ENCODE measurements at places on chromosomes 5 and 9.
A peak's percentile ranks its signal among the peaks of the same experiment; 100 is the strongest.

DNA sequence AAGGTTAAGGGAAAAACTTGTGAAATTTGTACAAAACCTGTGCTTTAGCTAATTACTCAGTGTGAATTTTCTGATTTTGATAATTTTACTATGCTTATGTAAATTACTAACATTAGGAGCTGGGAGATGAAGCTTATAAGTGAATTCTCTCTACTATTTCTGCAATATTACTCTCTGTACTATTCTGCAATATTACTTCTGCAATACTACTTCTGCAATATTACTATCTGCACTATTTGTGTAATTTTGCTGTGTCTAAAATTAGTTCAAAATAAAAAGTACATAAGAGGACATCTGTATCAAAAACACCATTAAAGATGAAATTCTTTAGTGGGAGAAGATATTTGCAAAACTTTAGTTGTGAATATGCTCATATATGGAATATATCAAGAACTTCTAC is 62.9 kb downstream of the C9 start:
- no peak for DNase-seq

- no peak for DNase-seq
These were observed 55.1 kb upstream of the LVRN start for GRCh38 chr5:115907177-115907576.

GRCh38 chr9:115992834-115993233 is 160.8 kb upstream of the PAPPA start:
- no peak for DNase-seq

DNA sequence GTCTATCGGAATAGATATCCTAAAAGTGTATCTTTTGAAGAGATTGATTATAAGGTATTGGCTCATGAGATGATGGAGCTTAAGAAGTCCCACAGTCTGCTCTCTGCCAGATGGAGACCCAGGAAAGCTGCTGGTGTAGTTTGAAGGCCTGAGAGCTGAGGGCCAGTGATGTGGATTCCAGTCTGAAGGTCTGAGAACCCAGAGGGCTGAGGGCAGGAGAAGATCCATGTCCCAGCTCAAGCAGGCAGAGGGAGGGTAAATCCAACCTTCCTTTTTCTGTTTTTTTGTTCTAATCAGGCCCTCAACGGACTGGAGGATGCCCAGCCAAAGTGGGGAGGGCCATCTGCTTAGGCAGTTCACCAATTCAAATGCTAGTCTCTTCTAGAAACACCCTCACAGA is 11.0 kb upstream of the ABL1 start:
- DNase-seq, result no peak

DNA sequence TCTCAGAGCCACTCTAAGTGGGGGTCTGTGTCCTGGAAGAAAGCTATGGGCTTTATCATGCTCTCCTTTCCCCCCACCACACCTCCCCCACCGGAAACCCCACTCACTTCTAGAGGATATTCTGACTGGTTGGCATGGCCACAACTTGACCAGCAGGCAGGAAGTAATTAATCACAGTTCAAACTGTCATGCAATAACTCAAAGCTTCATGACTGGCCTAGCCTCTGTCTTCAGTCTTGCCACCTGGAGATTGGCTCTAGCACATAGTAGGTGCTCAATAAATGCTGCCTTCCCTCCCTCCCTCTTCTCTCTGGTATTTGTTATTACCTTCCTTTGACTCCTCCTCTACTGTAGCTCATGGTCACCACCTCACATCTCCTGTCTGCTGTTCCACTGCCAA is 124.7 kb downstream of the GABBR2 start:
- no peak for DNase-seq

DNA sequence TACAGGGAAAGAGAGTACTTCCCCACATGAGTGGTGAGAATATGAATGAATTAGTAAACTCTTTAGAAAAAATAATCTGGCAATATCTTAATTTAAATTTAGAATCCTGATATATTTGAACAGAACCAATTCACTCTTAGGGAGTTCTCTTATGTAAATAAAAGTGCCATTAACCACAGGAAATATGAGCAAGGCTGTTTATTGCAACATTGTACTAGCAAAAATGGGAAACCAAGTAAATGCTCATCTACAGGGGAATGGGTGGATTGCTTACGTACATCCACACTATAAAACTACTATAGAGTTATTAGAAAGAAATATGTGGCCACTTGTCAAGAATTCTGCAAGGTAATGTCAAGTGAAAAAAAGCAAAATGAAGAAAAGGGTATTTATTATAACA is 274.5 kb downstream of the TLE1 start:
- no peak for DNase-seq

DNA sequence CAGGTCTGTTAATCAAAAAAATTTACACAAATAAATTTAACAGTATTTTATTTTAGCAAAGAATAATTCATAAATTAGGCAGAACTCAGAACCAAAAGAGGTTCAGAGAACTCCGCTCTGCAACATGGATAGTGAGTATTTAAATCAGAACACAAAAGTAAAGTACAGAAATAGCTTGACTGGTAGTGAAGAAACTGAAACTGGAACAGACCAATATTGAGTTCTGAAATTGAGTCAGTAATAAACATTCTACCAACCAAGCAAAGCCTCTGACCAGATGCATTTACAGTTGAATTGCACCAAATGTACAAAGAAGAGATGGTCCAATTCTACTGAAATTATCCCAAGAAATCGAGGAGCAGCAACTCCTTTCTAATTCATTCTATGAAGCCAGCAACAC is 1542.8 kb downstream of the EFNA5 start:
- DNase-seq, result no peak

DNA sequence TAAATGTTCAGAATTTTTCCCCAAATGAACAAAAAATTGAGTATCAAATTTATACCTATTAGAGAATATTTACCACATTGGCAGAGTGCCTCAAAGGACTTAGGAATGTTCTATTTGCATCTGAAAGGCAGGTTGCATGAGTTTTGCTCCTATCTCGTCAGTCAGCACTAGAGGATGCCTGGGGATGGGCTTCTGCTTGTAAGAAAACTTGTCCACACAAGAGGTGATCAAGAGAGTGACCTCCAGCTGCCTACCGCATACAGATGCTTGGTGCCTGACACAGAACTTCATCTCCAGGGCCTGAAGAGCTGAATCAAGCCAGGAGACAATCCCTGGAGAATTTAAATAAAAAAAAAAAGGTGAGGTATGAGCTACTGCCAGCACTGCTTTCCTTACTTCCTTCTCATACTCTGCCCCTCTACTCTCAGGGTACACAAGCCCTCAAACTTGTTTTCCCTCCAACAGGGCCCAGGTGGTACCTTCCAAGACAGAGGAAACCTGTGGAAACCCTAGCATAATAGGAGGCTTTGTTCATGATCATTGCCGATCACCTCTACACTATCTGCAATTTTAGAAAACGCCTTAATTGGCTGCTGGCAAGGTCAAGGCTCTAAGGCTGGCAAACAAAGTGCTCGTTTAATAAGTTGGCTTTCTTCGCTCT is 166.6 kb downstream of the ELAVL2 start:
- DNase-seq, result no peak

DNA sequence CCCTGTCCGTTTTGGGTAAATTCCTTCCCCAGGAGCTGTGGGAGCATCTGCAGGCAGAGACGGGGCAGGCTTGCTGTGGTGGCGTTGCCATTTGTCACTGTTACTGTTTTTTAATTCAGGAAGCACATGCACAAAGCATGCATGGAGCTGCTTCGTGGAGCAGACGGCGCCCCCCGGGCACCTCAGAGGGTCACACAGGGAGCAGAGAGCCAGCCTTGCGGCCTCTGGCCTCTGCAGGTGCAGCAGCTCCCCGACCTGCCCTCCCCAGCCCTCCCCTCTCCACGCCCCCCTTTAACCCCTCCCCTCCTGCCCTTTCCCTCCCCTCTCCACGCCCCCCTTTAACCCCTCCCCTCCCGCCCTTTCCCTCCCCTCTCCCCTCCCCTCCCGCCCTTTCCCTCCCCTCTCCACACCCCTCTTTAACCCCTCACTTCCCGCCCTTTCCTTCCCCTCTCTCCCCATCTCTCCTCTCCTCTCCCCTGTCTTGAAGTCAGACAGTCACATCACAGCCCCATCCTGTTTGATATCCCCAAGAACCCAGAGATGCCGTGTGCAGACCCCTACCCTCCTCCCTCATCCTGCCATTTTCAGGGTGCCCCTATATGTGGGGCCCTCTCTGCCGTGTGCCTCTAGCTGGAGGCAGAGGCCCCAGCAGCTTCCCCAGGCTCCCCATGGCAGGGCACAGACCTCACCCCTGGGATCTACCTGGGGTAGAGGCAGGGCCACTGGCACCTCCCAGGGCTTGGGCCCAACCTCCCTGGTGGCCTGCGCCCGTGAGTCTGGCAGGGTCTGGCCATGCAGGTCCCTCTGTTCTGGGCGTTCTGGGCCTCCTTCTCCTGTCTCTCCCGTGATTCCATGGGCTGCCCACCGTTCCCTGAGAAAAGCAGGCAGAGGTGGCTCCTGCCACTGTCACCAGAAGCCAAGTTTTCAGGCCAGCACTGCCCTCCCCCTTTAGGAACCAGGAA is 29.6 kb upstream of the UBAC1 start:
- peak; percentile 33 for DNase-seq

DNA sequence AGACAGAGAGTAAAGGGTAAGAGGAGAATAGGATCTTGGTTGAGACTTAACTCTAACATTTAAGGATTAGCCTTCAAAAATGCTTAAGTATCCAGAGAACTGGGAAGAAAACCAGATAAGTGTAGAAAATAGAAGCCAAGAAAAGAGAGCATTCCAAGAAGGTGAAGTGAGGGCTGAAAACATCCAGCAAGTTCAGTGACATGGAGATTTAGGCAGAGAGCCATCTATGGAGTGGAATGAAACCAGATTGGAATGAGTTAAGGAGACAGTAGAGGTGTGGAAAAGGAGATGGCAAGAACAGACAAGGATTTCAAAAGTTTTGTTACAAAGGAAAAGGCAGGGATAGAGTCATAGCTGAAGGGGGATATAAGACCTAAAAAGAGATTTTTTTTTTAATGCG is 188.1 kb downstream of the TRPM3 start:
- no peak for DNase-seq

DNA sequence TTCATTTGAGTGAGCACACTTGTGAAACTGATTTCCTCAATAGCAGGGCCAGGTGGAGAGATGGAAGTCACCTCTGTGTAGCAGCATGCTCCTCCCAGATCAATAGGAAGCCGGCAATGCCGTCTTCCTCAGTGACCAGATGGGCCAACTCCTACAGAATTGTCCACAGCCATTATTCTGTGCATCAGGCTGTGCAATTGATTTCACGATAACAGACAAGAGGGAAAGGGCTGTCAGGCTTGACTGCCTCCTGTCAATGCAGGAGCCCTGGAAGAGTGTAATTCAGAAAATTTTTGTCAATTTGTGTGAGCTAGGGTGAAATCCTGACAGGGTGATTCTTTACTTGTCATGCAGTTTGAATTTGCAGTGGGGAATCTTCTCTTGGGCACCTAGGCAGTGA is 838.4 kb upstream of the NUDT12 start:
- no peak for DNase-seq

GRCh38 chr5:127440831-127441230 is 76.6 kb upstream of the PRRC1 start:
- DNase-seq, result no peak

GRCh38 chr5:95725937-95726810 is 5.0 kb upstream of the RHOBTB3 start:
- no peak for DNase-seq

DNA sequence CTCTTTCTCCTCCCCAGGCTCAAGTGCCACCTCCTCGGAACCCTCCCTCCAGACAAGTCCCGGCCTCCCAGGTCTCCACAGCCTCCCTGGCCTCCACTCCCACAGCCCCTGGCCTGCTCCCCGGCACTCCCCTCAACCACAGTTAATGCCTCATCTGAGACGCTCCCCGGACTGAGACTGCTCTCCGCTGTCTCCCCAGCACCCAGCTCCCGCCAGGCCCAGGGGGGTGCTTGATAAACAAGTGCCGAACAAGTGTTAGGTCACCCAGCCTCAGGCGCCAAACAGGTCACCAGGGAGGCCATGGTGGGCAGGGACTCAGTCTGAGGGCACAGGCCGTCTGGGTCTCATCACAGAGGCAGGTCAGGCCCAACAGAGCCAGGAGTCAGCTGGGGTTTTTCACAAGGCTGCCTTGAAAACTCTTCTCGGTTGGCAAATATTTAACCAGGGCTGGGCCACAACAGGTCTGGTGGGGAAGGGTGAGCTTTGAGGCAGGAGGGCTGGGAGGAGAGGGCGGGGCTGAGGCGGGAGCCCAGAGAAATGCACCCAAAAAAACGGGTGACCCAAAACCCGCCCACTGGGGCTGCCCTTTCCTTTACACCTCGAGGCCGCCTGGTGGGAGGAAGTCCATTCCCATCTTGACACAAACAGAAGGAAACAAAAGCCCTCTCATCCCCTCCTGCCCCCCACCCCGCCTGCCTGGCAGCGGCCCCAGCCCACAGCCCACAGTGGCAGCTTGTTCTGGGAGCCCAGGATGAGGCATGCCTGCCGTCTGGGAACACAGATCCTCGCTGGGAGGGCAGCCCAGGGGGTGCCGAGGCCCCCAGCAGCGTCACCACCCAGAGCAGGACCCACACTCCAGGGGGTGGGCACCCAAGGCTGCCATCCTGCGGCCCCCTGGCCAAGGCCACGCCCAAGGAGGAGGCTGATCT is 66.6 kb upstream of the STXBP1 start:
- DNase-seq, result no peak

DNA sequence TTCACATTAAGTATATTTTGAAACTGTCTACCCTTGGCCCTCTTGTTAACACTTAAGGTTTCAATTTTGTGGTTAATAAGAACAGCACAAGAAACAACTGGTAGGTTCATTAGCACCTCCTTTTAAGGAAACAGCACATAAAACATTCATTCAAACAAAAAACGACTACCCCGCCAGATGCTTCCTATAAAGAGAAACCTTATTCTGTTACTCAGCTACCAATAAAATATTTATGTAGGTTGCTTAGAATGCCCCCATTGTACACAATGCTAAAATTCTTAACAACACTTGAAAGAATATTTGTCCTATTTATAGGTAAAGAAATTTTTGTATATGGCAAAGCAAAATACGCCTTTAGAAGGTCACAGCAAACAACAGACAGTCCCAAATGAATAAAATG is 23.2 kb downstream of the CDK5RAP2 start:
- DNase-seq, result no peak

DNA sequence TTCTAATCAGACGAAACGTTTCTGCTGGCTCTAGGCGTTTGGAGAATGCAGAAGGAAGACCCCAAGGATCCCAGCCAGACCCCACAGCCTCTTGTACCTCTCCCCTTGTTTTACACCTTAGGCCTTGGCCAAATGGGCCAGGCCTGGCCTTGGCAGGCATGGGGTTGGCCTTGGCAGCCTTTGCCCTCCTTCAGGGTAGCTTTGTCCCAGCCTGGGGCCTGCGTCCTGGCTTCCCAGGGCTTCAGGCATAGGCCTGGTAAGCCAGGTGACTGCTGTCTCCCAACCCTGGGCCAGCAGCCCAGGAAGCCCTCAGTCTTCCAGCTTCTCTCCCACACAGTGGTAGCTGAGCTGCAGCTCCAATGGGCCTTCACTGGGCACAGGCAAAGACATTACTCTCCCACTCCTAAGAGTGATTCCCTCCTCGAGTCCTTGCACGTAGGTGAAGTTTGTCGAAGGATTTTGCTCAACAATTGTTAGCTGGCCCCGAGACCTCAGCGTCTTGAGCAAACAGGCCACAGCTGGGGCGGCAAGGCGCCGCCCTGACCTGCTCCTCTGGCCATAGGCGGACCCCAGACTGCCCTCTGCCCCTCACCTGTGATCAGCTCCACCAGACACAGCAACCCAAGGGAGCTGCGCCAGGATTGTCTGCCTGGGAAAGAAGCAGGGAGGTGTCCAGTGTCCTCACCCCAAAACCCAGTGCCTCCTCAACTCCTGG is 1.1 kb upstream of the PITX1 start:
- no peak for DNase-seq
